Muscle of back (tissue), 13 donors: ENCODE measurements at places on chromosomes 2 and 18.
A peak's percentile ranks its signal among the peaks of the same experiment; 100 is the strongest.

DNA sequence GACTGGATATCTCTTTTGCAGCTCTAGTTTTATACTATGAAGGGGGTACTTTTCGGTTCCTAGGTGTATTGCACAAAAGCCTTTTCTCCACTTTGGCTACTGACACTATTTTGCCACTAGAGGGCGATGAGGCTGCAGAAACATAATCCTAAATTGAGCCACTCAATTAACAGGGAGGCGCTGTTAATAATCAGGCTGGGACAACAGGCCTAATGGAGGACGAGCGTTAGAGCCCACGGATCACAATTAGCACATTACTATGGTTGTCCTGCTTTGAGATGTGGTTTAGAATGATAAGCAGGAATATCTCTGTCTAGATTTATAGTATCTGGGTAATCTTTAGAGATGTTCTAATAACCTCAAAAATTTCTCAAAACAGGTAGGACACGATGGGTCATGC, 62.2 kb upstream of the PMAIP1 start:
- DNase-seq = peak; percentile 43

DNA sequence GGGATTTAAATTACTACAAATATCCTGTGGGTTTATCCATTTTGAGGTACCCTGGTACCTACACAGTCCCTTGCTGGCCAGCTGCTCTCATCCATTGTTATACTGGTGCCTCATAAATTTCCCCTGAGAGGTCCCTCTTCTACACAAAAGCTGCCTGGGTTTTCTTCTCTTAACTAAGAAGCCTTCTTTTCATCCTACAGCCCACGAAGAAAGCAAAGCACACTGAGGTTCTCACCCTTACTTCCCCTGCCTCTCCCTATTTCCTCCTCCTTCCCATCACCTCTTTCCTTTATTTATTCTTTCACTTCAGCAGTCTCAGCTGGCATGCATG, 154.9 kb downstream of the CSRNP3 start:
- DNase-seq = no peak

DNA sequence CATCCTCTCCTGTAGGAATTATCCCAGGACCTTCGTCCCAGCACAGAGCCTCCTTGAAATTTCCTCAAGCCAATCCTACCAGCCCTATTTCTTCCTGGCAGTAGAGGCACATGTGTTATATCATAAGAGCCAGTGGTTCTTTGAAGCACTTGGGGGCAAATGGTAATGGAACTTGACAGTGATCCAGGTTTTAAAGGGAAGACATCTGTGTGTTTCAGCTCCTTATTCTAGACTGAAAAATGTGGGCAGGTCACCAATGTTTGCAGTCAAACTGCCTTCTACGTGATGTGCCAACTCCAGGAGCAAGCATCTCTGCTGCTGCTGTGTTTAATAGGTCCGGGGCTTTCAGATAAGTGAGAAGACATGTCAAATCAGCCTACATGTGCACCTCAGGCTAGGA, 157.1 kb downstream of the GALNT14 start:
- DNase-seq = peak; percentile 38

DNA sequence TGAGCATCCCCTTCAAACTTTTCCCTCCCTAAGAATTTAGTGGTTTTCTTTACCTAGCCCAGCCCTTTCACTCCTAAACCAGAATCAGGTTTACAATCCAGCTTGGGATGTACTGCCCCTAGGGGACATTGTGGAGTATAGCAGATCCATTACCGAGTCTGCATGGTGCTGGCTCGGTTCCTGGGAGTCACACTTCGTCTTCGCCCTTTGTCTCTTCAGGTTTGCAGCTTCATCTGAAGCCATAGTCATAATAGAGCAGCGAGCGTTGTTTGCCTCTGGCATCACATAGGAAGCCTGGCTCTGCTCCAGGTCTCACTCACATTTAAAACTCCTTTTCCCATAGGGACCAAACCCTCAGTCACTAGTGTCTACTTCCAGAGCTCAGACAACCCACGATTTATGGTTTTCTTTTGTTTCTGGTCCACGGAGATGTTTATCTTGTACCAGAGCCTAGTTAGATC, 16.8 kb upstream of the LYPD6 start:
- DNase-seq = peak; percentile 36

- DNase-seq = peak; percentile 82
These were observed 28.8 kb downstream of the ASAP2 start for GRCh38 chr2:9235147-9236044.

GRCh38 chr2:105798595-105798994, 53.9 kb downstream of the NCK2 start:
- no peak for DNase-seq

GRCh38 chr2:239983004-239983778, 42.0 kb downstream of the NDUFA10 start:
- DNase-seq = no peak

GRCh38 chr2:4135765-4136164, 432.4 kb downstream of the DCDC2C start:
- DNase-seq = no peak

- no peak for DNase-seq
These were observed 26.1 kb upstream of the ROCK2 start for GRCh38 chr2:11370377-11371091.

- DNase-seq = no peak
These were observed 324.4 kb downstream of the TSN start for GRCh38 chr2:122079844-122080243.

GRCh38 chr2:28228434-28228995, 164.1 kb upstream of the FOSL2 start:
- DNase-seq = no peak

- no peak for DNase-seq
These were observed 34.7 kb upstream of the DLX1 start for GRCh38 chr2:172050479-172051125.

DNA sequence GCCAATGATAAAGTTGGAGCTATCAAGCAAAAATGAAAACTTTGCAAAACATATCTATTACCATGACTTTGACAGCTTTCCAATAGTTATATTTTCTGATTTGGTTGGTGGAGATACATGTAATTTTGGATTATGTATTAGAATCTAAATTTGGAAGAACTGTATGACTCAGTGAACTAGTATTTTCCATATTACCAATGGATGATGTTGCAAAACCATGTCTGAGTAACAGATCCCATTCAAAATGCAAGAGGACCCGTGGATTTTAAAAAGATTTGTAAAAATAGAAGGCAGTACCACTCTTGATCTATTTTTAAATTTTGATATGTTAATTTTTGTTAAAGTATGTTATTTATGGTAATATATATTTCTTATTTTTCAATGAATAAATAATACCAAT, 83.0 kb downstream of the TAF4B start:
- peak; percentile 9 for DNase-seq

DNA sequence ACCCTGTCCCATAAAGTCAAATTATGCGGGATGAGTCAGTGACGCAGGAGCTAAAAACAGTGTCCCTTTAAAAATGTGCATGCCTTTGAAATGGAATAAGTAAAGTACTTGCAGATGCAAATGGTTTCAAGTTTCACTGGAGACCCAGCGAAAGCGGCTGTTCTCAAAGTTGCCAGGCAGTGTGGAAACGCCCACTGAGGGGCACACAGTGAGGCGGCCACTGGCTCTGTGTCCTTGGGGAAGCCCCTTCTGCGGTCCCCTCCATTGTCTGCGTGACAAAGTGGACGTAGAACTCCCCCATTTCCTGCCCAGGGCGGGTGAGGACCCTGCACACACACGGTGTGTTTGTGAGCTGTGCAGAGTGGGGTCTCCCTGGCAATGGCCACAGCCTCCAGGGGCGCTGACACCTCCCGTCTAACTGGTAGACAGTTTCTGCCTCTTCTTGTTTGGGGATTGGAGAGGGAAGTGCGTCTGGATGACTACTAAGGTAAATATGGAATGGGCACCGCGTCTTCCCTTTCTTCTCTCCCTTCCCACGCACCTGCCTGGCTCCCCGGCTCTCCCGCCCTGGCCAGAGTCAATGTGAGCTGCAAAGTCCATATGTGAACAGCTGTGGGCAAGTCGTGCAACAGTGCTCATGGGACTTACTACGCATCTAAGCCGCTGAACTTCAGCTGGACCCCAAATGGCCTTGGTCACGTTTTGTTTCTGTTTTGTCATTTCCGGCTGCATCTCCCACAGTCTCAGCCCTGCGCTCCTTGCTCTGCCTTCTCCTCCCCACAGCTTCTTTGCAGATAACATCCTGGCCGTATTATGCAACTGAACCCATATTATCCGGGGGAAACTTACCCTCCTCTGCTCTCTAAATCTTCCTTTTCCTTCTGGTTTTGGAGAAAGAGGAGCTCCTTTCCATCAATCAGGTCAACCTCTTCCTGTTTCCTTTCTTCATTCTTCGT, 33.7 kb upstream of the ZNF516 start:
- DNase-seq = peak; percentile 62

DNA sequence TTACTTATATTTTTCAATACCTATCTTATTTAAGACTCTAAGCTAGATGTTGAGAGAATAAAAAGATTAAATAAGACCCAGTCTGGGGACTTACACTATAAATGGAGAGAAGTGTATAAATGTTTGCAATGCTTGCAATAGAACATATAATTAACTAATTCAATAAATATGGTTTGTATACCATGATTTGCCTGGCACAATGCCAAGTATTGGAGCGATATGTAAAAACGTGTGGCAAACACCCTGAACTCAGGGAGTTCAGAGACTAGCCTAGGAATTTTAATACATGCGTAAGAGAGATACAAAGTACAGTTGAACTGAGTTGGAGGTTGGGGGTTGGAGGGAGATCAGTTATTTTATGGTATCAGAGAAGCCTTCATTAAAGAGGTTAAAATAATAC, 251.8 kb upstream of the DDX18 start:
- DNase-seq = no peak

- no peak for DNase-seq
These were observed 13.1 kb downstream of the DSG2 start for GRCh38 chr18:31511098-31511497.

GRCh38 chr2:162636206-162636728, 202.3 kb downstream of the KCNH7 start:
- DNase-seq = peak; percentile 31

DNA sequence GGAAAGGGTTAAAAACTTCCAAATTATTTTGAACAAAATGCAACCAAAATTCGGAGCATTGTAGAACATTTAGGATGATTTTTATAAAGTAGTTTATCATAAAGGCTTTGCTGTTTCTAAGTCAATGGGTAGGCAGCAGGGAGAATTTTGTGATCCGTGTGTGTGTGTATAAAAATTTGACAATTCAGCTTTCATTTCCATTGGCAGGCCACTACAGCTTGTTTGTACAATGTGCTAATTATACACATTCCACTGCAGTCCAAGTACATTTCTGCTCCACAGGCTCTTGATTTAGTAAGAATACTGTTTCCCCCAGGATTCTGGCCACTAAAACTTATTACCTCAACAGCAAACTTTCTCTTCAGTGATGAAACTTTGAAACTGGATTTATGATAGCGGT, 71.8 kb upstream of the LTBP1 start:
- DNase-seq = no peak

GRCh38 chr18:50272568-50272967, 6.3 kb upstream of the CFAP53 start:
- DNase-seq = no peak

- no peak for DNase-seq
These were observed 37.8 kb upstream of the RMDN2 start for GRCh38 chr2:37887286-37887685.

DNA sequence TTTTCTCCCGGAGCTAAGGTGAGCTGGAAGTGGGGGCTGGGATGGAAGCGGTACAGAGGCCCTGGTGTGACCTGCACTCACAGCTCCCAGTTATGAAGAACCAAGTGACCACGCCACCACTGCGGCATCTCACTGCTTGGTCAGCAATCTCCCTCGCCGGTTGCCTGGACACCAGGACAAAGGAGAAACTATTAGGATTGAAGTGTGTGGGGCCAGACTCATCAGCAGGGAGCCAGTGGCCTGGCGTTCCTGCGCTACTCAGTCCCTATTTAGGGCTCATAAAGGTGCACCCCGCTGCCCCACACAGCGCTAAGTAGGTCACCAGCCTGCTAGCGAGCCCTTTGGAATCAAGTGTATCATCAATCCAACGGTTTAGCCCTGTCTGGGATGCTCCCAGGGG, 82.9 kb downstream of the ZCCHC2 start:
- DNase-seq = no peak

- no peak for DNase-seq
These were observed 44.0 kb downstream of the PDCL3 start for GRCh38 chr2:100606726-100607343.

DNA sequence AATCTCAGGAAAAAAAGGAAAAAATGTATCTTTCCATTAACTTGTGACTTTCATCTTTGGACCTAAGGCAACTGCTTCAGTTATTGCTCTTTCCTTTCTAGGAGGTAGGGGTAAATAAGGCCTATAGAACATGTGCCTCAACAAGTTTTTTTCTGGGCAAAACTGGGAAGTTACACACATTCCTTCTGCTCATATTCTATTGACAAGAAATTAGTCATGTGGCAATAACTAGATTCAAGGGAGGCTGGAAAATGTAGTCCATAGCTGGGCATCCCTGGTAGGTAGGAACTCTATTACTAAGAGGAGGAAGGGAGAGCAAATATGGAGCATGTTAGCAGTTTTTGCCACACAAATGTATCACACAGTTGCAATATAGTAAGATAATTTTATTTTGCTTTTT, 37.7 kb upstream of the NEMP2 start:
- no peak for DNase-seq

GRCh38 chr18:48863432-48864065, 87.2 kb downstream of the SMAD7 start:
- DNase-seq = no peak

- DNase-seq = no peak
These were observed 19.2 kb downstream of the GKN1 start for GRCh38 chr2:68993660-68994059.

- DNase-seq = no peak
These were observed 17.8 kb downstream of the GIGYF2 start for GRCh38 chr2:232714969-232715368.

GRCh38 chr2:37268111-37268510, 36.7 kb downstream of the NDUFAF7 start:
- no peak for DNase-seq

DNA sequence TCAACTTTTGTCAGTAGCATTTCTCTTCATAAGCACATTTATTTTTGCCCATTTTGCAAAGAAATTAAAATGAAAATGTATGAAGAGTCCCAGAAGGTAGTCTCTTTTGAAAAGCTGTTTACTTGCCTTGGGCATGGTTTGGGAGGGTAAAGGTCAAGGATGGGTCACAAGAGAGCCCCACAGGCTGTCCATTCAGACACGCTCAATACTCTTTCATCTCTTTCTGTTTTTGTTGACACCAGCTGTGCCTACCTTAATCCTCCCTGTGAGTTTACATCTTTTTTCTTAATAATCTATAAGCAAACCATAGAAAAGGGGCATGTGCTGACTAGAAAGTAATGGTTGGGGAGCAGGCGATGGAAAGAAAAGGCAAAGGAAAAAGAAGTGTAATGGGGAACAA, 49.6 kb upstream of the KLF7 start:
- DNase-seq = no peak

GRCh38 chr18:6444466-6445228, 29.9 kb upstream of the L3MBTL4 start:
- DNase-seq = no peak

- no peak for DNase-seq
These were observed 119.6 kb upstream of the ARL5A start for GRCh38 chr2:151947813-151948165.

DNA sequence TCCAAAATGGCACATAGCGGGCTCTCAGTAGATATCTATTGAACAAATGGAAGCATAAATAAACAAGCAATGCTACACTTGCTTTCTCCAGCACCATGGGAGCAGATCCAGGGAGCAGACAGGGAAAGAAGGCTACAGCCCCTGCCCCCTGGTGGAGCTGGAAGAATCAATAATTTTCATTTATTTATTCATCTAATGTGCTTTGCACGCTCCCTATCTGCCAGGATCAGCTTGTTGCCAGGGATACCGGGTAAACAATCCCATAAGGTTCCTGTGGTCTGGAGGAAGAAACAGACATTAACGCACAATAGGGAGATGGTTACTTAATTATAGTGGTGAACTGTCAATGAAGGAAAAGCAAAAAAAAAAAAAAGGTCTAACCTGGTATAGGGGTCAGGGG, 40.1 kb upstream of the CLASP1 start:
- peak; percentile 71 for DNase-seq
